Right lung (tissue), 10 donors: ENCODE measurements at places on chromosomes 2 and 18. TPM values are rescaled to one million over a fixed set of nuclear protein-coding genes. Genes with fewer than 3 reads are reported as not detected.

The NTSR2 gene
- not detected for polyA plus RNA-seq

The COL4A3 gene
- polyA plus RNA-seq, result 7.5 TPM

The MLPH gene
- 5.0 TPM for polyA plus RNA-seq

The NFATC1 gene
- polyA plus RNA-seq, result 6.3 TPM

The PRR30 gene
- polyA plus RNA-seq, result not detected

The RTP5 gene
- not detected for polyA plus RNA-seq

The NPAS2 gene
- polyA plus RNA-seq, result 39.0 TPM

The NT5DC4 gene
- not detected for polyA plus RNA-seq

The PRSS56 gene
- polyA plus RNA-seq, result not detected

The C2orf66 gene
- polyA plus RNA-seq, result 0.18 TPM

The MYOM1 gene
- 2.6 TPM for polyA plus RNA-seq

The GALNT14 gene
- polyA plus RNA-seq, result 5.4 TPM
